ENCODE measurements at places on chromosomes 11 and 22.

DNA sequence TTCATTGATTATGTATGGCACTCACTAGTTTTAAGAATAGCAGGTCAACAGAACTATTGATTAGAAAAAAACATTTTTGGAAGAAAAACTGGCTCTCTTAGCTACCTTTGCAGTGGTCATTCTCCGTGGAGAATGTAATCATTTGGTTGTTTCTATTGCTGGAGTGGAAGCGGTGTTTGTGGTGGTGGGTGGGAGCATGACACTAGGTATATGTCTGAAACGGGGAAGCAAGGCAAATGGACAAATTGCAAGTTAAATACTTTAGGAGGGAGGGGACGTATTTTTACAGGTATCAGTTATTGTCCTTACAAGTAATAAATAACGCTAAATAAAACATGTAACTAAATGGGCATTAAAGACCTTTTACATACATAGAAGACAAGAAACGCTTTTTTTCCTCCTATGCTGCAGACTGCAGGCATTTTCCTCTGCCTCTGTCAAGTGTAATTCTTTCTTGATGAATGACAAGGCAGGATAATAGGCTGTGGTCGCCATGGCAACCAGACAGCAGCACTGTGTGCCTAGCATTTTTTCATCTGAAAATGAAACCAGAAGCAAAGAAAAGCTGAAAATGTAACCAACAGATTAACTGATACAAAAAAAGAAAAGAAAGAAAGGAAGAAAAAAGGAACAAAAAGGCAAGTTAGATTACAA, 46.2 kb downstream of the BLID start:
- no peak for DNase-seq

- peak; percentile 35 for DNase-seq
Measured at GRCh38 chr22:26589367-26589844, 526 bp downstream of the TPST2 start.

DNA sequence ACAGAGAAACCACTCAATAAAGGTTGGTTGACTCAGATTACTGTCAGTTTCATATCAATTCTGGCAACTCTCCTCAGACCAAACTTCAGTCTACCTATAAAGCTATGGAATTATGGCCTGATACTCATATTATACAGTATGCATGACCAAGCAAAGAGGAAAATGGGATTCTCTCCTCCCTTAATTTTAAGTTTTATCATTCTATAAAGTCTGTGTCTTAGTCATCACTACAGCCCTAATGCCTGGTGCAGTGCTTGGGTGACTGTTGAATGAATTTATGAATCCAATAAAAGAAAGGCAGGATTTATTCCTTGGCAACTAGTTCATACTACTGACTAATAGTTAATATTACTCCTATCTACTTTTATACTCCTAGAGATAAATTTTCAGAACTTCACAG, 37.6 kb upstream of the GRAMD1B start:
- DNase-seq, result no peak

DNA sequence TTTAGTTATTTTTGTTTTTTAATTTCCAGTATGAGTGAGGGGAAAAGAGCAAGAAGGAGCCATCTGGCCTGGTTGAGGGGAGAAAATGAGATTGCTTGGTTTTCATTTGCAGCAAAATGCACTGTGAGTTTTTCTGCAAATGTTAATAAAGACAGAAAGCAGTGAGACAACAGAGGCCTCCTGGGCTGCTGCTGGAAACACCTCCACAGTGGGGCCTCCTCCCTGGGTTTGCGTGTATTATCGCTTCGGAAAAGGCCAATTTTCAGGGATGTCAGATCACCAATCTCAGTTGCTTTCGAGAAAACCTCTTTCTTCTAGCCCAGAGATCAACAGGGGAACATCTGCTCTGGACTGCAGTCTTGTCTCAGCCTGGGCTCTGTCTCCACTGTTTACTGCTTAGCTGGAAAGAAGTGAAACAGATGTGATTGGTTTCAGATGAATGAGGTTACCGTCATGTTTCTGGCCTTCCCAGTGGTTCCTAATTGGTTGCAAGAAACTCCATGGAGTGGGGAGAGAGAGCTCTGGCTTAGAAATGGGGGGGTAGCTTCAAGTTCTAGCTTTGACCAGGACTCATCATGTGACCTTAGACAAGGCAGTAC, 17.3 kb downstream of the TSPAN18 start:
- DNase-seq, result no peak

- DNase-seq, result no peak
Measured at GRCh38 chr22:41684194-41684593, 4.5 kb downstream of the SNU13 start.

GRCh38 chr11:3808861-3809623, 682 bp downstream of the PGAP2 start:
- DNase-seq, result no peak

DNA sequence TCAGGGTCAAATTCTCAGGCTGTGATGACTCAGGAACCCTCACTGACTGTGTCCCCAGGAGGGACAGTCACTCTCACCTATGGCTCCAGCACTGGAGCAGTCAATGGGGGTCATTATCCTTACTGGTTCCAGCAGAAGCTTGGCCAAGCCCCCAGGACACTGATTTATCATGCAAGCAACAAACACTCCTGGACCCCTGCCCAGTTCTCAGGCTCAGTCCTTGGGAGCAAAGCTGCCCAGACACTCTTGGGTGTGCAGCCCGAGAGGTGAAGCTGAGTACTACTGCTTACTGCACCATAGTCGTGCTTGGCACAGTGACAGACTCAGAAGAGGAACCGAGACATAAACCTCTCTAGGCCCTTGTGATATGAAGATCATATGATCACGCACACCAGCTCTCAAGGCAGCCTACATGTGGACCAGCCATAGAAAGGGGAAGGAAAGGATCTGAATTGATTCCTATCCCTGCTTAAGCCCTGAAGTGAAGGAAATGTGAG, 58.2 kb downstream of the ZNF280B start:
- no peak for DNase-seq

GRCh38 chr22:44645531-44645930, 56.5 kb upstream of the PRR5 start:
- DNase-seq, result no peak

DNA sequence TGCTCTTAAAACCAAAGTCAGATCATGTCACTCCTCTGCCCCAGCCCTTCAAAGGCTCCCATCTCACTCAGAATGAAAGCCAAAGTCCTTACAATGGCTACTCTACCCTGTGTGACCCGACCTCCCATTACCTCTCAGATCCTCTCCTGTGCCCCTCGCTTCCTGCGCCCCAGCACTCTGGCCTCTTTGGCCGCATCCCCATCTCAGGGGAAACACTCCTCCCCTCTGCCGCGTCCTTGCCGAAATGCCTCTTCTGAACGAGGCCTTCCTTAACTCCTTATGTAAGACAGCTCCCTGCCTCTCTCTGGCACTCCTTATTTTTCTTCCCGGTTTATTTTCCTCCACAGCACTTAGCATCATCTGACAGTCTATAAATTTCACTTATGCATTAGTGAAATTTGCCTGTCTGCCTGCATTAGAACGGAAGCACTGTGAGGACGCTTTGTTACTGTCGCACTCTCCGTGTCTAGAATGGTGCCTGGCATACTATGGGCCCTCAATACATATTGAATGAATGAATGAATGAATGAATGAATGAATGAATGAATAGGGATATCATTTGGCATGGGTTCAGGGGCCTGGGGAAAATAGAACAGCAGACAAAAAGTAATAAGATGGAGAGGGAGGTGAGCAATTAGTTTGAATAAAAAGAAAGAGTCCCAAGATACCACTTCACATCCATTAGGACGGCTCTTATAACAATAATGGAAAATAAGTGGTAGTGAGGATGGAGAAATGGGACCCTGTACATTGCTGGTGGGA, 137.8 kb downstream of the CEP164 start:
- no peak for DNase-seq

- DNase-seq, result no peak
Measured at GRCh38 chr11:40746282-40746681, 713.2 kb downstream of the LRRC4C start.

DNA sequence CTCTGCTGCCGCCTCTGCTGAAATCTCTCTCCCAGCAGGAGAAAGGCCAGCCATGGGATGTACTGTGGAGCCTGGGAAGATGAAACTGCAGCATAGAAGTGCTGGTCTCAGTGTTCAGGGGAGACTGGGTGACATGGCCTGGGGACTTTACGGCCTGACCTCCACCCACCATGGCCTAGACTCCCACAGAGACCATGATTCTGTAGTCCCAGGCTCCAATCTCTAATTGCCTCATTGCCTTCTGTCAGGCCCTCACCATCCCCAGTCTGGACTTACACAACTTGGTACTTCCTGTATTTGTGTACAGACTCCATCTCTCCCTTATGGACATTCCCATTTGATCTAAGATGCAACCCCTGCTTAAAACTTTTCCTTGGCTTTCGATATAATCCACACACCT, 43.1 kb downstream of the TRAF6 start:
- DNase-seq, result no peak

DNA sequence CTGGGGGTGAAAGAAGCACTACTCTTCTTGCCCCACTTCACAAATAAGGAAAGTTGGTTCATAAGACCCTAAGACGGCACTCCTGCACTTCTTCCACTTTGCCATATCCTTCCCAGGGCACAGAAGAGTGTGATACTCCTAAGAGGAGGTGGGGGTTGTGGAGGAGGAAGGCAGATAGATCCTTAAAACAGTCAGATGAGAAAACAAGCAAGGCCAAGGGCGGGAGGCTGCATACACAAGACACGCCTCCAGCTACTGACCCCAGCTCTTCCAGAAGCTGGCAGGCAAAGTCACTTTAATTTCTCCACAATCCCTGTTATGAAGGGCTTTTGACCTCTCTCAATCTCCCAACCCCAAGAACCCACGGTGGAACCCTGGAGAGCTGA, 1.6 kb upstream of the CHRM4 start:
- DNase-seq, result no peak

- DNase-seq, result no peak
Measured at GRCh38 chr11:2990617-2991451, 1.3 kb downstream of the NAP1L4 start.

DNA sequence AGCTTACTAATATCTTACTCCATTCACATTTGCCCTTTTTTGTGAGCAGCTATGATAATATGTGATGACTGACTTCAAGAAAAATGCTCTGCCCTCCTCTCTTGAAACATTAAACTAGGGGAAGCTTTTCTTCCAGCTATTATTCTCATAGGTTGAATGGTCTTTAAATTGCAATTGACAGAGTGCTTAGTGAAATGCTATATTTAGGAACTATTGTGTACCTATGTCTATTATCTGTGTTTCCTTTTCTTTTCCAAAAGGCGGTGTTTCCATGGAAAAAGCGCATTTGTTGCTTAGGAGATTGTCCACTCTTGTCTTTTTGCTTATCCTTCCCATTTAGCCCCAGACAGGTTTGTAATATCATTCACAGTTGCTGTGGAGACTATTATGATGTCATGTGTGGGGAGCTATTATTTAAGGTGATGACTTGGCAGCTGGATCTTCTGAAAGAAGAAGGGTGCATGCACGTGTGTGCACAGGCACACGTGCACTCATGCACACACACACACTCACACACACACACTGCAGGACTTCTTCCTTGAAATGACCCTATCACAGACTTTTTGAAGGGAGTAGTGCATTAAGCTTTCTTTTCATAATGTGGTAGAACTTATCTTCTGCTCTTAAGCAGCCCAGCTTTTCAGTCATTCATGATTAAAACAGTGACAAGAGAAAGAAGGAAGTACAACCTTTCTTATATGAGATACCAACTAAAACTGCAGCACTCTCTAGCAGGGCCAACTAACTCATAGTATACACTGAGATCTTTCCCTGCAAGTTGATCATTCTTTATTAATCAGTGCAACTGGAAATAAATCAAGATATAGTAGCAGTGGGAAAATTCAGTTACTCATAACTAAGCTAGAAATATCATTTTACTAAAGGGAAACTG, 340.8 kb upstream of the MTNR1B start:
- DNase-seq, result no peak

GRCh38 chr22:42960531-42961399, 54.2 kb downstream of the PACSIN2 start:
- no peak for DNase-seq
